ENCODE measurements at places on chromosomes 3 and 15. TPM values are rescaled to one million over a fixed set of nuclear protein-coding genes. Genes with fewer than 3 reads are reported as not detected.

Gene FBLN2
- 0.04 TPM for total RNA-seq

Gene PCSK6
- 17.6 TPM for total RNA-seq

Gene SNRK
- total RNA-seq: 11.5 TPM

Gene LYZL4
- total RNA-seq: not detected

Gene CHMP2B
- total RNA-seq: 14.4 TPM

Gene HRG
- not detected for total RNA-seq

Gene PPM1L
- 0.31 TPM for total RNA-seq

Gene SRP14
- 161 TPM for total RNA-seq

Gene IGSF11
- 1.2 TPM for total RNA-seq

Gene SCAANT1
- not detected for total RNA-seq

Gene NR1I2
- 0.18 TPM for total RNA-seq

Gene GLT8D1
- total RNA-seq: 26.7 TPM

Gene RUBCN
- total RNA-seq: 24.0 TPM

Gene CHRD
- 1.3 TPM for total RNA-seq

Gene FOXB1
- not detected for total RNA-seq

Gene ENTPD3
- total RNA-seq: 0.44 TPM

Gene TTLL13
- total RNA-seq: 0.11 TPM

Gene CCDC39
- not detected for total RNA-seq

Gene SYNPR
- not detected for total RNA-seq

Gene GRM2
- not detected for total RNA-seq

Gene PLIN1
- total RNA-seq: not detected

Gene ISLR2
- total RNA-seq: not detected

Gene CFAP92
- 0.27 TPM for total RNA-seq

Gene NR2E3
- total RNA-seq: not detected

Gene ALDH1A2
- 398 TPM for total RNA-seq

Gene CHRM5
- total RNA-seq: not detected

Gene CHL1
- total RNA-seq: not detected

Gene GOLGA8M
- not detected for total RNA-seq

Gene HOMER2
- total RNA-seq: 0.54 TPM

Gene GRK7
- total RNA-seq: not detected

Gene CCR8
- total RNA-seq: not detected

Gene TRIM42
- total RNA-seq: not detected

Measured in K562 (cell line).